SK-N-MC (cell line): ENCODE measurements at places on chromosomes 1 and 21.
A peak's percentile ranks its signal among the peaks of the same experiment; 100 is the strongest.

DNA sequence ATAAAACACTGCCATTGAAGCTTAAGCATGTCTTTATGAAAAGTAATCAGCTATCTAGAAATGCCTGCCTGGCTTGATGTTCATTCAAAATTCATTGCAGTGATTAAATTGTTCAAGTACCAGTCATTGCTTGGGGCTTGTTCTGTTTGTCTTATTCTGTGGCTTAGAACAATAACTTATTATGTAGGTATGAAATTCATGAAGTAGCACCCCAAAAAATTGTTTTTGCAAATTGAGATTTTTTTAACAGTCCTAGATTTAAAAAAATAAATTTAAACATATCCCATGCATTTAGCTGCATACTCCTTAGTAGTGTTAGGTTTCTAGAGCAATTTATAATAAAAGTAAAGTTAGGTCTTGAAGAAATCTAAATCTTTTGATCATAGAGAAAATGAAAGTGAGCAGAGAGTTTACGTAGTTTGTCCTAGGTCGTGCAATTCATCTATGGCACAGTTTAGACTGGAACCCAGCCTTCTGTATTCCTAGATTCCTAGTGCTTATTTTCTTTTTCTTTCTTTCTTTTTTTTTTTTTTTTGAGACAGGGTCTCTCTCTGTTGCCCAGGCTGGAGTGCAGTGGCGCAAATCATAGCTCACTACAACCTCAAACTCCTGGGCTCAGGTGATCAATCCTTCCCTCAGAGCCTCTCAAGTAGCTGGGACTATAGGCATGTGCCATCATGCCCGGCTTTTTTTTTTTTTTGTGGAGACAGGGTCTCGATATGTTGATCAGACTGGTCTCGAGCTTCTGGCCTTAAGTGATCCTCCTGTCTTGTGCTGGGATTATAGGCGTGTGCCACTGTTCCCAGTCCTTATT, 9.3 kb downstream of the MIER1 start:
- no peak for DNase-seq

DNA sequence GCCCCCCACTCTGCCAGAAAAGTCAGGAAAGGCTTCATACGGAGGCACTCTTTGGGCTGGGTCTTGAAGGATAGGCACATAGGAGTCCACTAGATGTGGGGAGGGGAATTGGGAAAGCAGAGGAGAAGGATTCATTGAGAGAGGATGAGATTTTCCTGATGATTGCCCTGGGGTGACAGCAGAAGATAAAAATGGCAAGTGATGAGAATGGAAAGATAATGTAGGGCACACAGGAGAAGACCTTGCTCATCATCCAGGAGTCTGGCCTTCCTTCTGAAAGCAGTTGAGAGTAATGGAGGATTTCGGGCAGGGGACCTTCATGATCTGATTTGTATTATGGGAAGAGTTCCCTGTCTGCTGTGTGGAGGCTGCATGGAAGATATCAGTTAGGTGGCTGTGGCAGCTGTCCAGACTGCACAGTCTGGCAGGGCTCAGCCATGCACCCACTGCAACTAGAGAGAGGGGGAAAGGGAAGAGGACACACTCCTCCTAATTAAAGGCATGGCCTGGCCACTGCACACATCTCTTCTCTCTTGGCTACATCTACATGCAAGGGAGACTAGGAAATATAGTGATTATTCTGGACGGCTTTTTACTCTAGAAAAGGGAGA, 9.6 kb upstream of the FABP3 start:
- DNase-seq, result no peak

- DNase-seq, result no peak
Measured at GRCh38 chr1:109975718-109976117, 8.8 kb upstream of the AHCYL1 start.

DNA sequence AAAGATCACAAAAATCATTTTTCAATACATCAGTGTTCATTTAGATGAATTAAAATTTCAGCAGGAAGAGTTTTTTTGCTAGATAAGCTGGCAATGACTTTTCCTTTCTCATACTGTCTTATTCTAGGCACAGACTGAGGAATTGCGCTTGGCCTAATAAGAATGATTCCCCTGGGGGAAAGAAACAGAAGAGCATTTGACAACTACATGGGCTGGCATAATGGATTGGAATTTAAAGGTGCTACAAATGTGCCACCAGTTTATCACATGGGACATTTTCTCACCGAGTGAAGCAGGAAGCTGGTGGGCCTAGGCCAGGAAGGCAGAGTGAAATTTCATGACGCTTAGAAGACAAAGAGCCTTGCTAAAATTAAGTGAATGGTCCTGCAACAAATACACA, 39.3 kb downstream of the CDKN2C start:
- no peak for DNase-seq

DNA sequence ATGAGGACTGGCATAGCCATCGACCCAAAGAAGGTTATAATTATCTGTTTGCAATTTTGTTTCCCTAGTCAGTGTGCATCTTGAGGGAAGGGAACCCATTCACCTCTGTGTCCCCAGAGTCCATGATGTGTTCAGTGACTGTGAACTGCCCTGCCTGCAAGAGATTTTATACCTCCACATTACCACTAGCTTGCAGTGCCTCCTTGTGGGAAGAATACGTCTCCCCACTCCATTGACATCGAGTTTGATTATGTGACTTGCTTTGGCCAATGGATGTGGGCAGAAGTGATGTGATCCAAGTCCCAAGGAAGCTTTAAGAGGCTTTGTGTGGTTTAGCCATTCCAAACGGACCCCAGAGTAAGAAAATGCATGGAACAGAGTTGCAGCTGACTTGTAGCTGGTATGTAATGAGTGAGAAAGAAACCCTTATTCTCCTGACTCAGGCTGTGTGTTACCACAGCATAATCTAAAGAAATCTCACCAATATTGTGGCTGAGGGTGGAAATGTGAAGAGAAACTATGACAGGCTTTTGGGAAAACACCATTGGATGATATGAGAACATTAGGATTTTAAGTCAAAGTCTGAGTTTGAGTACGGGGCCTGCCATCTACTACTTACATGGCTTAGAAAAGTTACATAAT, 47.8 kb upstream of the NRDC start:
- no peak for DNase-seq

- DNase-seq, result no peak
Measured at GRCh38 chr1:206551986-206552326, 44.6 kb downstream of the RASSF5 start.

- DNase-seq, result no peak
Measured at GRCh38 chr1:70041317-70042045, 163.9 kb downstream of the LRRC40 start.

GRCh38 chr1:17059391-17060305, 5.8 kb upstream of the SDHB start:
- peak; percentile 51 for DNase-seq

DNA sequence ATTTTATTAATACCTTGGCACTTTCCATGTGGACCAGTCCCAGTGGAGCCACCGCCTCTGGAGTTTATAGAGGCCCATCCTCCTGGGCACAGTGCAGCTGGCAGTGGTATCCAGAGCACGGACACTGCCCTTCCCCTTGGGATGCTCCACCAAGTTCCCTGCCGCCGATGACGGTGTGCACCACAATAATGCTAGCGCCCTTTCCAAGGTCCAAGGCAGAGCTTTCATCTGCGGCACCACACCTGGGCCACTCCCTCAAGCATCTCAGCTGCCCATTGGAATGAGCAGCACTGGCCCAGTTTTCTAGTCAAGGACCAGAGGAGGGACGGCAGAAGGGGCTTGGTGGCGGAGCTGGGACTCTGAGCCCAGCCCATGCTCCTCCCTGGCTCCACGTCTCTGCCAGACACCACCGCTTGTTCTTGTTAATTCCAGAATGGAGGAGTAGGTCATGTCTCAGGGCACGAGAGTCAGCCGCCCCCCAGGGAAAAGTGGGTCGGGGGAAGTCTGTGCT, 24.5 kb downstream of the SIM2 start:
- DNase-seq, result no peak

GRCh38 chr21:39613041-39613934, 548 bp downstream of the B3GALT5 start:
- DNase-seq, result no peak

DNA sequence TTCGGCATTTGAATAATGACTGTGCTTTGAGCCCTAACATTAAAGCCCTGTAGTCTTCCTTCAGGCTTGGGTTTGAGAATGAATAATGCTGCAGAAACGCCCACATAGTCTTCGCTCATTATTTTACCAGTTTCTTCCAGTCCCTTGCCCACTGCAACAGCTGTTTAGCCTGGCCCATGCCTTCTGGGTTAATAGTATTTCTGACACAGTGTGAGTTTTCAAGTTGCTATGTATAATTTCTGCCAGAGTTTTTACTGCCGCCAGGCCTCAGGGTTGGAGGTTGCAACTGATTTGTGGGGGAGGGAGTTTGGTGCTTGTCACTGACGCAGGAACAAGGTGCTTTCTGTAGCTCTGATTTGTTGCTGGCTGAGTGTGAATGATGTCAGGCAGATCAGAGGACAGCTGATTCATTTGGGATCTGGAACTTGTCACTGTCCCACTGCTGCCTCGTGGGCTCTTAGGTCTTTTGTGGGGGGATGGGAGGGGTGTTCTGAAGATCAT, 109.8 kb downstream of the MAST2 start:
- DNase-seq, result no peak

GRCh38 chr1:76871355-76871974, 4.2 kb downstream of the ST6GALNAC5 start:
- DNase-seq, result no peak

DNA sequence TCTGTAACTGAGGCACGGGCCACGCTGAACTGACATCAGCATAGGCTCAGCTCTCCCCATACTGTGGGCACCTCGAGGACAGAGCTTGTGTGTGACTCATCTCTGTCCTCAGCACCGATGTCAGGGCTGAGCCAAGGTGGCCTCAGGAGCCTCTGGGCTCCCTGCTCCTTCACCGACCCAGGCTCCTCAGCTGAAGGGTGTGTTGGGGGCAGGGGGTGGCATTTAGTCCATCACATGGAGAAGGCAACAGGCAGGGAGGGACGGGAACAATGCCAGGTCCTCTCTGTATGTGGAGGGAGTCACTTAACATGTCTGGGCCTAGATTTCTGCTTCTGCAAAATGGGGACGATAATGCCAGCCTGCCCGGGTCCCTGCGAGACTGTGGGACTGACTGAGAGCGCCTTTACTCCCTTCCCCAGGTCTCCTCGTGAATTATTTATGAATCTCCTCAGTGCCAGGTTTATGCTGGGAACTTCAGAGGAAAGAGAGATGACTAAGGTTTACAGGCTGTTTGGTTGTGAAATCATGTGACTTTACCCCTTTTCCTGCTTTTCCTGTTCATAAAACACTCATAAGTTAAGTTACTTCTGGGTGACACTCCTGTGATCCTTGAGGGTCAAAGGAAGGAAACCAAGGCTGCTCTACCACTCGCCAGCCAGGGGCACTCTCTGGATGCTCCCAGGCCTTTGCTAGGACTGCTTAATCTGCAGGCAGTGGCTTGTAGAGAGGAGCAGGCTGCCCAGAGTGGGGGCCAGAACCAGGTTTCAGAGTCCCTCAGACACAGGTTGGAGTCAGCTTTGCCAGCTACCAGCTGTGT, 16.2 kb downstream of the TTC39A start:
- peak; percentile 35 for DNase-seq

DNA sequence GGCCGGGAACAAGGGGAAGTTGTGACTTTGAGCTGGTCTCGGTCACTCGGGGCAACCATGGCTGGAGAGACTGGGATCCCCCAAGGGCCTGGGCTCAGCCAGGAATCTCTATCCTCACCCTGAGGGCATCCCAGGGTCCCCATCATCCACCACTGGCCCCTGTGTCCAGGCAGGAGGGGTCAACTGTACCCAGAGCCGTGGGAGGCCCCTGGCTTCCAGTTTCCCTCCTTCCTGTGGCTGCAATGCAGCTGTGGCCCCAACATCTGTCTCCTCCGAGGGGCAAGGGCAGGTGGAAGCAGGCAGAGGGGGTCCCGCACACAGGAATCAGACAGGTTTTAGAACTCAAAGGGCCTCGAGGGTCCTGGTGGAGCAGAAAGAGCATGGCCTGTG, 332.7 kb upstream of the VAMP3 start:
- DNase-seq, result no peak

- DNase-seq, result no peak
Measured at GRCh38 chr1:180175806-180176205, 21.1 kb downstream of the QSOX1 start.

DNA sequence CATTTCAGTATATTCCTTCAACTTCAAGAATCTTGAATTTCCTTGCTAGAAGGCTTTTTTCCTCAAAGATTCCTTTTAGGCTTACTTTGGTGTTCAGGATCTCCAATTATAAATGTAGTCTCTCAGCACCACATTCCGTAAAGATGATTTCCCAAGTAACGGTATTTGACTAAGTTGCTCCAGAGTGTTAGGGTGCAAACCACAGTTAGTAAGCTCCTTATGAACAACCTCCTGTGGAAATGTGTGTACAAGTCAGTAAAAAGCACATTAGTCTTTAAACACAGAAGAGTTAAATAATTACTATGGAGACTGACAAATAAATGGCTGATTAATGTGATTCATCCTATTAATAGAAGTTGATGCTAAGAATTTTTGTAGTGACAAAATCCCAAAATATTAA, 10.3 kb downstream of the DONSON start:
- DNase-seq, result no peak

DNA sequence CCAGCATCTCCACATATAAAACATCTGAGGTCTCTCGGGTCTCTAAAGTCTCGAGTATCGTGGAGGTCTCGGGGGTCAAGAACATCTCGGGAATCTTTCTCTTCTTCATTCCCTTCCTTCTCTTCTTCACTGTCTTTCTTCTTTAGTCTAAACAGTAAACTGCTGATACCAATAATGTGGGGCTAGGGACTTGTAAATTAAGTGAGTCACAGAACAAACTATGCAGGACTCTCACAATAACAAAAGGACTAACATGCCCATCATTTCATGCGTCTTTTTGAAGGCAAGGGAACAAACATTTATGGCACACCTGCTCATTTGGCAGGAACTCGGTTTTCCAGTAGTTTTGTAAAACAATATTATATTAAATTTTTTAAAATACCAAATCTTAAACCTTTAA, 32.4 kb downstream of the PRPF38A start:
- DNase-seq, result no peak

DNA sequence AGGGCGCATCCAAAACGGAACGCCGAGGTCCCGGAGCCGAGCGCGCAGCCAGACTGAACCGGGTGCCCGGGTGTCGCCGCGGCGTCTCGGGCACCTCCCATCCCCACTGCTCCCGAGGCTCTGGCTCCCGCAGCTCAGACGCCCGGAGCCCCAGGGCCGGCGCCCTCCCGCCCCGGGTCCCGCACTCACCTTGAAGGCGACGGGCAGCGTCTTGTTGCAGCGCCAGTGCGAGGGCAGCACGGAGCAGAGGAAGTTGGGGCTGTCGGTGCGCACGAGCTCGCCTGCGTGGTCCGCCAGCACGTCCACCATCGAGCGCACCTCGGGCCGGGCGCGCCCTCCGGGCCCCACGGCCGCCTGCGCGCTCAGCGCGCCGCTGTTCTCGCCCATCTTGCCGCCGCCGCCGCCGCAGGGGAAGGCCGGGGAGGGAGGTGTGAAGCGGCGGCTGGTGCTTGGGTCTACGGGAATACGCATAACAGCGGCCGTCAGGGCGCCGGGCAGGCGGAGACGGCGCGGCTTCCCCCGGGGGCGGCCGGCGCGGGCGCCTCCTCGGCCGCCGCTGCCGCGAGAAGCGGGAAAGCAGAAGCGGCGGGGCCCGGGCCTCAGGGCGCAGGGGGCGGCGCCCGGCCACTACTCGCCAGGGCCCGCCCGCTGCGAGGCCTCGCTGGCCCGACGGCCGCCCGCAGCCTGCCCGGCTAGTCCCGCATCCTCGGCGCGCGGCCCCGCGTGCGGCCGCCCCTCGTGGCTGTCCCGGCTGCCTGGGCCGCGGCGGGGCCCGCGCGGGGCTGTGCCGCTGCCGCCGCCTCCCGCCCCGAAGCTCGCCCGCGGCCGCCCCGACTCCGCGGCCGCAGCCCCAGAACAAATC, 447 bp downstream of the RUNX3 start:
- no peak for DNase-seq

- DNase-seq, result no peak
Measured at GRCh38 chr1:202694314-202694713, 15.9 kb downstream of the SYT2 start.
